ENCODE measurements at places on chromosomes 16 and 17. TPM values are rescaled to one million over a fixed set of nuclear protein-coding genes. Genes with fewer than 3 reads are reported as not detected.

DNA sequence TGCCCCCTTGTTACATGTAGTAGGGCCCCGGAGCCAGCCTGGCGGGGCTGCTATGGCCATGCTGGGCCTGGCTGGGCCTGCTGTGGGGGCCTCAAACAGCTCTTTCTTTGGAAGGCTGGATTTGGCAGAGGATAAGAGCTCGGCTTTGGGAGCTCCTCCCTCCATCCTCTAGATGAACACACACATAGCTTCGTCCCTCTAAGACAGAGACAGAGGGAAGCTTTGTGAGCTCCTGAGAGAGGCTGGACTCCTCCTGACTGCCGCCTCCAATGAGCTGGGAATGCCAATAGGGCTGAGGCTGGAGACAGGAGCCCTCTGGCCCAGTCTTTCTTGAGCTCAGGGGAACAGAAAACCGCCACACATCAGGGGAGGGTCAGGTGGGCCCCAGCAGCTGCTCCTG, 37.3 kb upstream of the CDC42EP4 start:
- no peak for DNase-seq

DNA sequence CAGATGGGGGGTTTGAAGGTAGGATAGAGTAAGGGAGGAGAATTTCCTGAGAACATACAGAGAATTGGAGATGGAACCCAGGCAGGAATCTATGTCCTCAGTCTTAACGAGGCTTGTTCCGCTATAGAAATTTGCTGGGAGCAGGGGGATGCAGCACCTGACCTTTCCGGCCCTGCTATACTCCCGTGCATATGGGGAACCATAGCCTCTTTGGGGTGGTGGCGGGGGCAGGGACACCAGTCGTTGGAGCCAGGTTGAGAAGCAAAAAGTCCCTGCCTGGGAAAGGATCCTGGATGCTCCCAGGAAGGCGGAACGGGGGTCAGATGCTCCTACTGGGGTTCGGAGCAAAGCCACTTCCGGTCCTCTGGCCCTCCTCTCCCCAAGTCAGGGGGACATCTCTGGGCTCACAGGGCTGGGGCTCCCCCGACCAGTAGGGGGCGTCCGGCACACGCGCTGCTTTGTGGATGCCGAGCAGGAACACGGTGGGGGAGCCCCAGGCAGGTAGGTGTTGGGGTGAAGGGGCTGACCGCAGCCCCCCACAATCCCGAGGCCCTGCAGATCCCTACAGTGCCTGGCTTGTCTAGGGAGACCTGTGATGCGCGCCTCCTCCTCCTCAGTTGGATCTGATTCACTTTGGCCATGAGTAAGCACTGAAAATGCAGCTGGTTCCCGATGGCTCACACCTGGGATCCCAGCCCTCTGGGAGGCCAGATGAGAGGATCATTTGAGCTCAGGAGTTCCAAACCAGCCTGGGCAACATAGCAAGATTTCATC, 15.5 kb upstream of the TFAP4 start:
- DNase-seq = peak; percentile 44

GRCh38 chr17:9818760-9819159, 3.1 kb downstream of the GSG1L2 start:
- no peak for DNase-seq

- DNase-seq = no peak
Measured at GRCh38 chr17:80270104-80270503, 9.5 kb downstream of the RNF213 start.

- DNase-seq = no peak
Measured at GRCh38 chr16:25064937-25065336, 46.6 kb upstream of the LCMT1 start.

DNA sequence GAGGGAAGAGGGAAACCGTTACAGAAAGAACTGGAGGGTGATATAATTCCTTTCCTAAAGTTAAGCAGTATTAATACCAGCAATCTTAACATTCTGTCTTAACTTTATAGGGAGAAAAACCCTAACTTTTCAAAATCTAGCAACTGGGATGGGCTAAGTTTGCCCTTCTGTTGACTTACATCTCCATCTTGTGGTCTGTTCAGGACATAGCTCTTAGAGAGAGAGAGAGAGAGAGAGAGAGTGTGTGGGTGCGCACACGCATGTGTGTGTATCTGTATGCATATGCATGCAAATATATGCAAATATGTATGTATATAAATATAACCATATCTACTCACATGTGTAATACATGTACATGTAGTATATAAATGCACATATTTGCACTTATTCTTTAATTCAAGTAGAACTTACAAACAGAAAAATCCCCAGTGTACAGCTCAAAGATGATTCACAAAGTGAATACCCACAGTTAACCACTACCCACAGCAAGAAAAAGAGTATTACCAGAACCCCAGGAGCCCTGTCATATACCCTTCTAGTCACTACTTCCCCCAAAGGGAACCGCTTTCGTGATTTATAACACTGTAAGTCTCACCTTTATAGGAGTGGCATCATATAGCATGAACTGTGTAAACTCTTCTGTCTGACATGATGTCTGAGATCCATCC, 46.5 kb downstream of the STX8 start:
- DNase-seq = peak; percentile 12

DNA sequence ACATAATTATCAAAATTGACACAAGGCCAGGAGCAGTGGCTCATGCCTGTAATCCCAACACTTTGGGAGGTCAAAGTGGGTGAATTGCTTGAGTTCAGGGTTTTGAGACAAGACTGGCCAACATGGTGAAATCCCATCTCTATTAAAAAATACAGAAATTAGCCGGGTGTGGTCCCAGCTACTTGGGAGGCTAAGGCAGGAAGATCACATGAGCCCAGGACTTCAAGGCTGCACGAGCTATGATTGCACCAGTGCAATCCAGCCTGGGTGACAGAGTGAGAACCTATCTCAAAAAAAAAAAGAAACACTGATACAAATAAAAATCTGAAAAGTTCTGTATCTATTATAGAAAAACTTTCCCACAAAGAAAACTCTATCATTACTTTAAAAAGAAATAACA, 15.5 kb downstream of the MYH10 start:
- DNase-seq = no peak

- DNase-seq = no peak
Measured at GRCh38 chr16:14398014-14398717, 231.9 kb downstream of the PARN start.

DNA sequence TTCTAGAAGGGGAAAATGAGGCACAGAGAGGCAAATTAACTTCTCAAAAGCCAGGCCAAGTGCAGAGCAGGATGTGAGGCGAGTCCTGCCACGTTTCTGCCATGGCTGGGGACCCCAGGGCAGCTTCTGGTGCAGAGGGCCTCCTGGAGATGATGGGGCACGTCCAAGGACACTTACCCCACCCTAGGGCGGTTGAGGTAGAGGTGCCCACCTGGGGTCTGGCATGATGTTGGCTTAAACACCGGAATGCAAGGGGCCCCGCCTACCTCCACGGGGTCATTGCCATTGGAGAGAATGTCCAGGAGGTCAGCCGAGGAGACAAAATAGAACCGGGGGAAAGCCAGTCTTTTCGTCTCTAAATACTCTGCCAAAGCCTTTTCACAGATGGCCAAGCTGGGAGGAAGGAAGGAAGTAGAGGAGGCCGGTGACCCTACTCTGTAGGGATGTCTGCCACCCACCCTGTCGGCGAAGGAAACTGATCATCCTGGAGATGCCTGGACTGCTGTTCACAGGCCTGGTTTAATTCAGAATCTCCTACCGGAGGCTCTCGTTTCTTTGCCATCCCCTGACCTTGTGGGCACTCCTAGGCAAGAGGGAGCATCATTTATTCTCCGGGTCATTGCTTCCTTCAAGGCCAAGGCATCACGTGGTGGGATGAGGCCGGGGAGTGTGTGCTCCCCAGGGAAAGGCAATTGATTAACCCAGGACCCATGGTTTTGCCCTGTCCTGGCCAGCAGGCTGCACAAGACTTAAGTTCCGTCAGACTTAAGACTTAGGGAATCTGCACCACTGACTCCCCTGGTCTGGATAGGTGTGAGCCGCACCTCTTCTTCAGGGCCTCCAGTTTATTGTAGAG, 70.5 kb downstream of the DNAH17 start:
- DNase-seq = no peak

GRCh38 chr16:67001726-67002125, 13.3 kb downstream of the CES4A start:
- no peak for DNase-seq

- no peak for DNase-seq
Measured at GRCh38 chr17:19986941-19987861, 9.6 kb upstream of the AKAP10 start.

GRCh38 chr17:21272881-21273792, 11.4 kb upstream of the MAP2K3 start:
- DNase-seq = no peak

DNA sequence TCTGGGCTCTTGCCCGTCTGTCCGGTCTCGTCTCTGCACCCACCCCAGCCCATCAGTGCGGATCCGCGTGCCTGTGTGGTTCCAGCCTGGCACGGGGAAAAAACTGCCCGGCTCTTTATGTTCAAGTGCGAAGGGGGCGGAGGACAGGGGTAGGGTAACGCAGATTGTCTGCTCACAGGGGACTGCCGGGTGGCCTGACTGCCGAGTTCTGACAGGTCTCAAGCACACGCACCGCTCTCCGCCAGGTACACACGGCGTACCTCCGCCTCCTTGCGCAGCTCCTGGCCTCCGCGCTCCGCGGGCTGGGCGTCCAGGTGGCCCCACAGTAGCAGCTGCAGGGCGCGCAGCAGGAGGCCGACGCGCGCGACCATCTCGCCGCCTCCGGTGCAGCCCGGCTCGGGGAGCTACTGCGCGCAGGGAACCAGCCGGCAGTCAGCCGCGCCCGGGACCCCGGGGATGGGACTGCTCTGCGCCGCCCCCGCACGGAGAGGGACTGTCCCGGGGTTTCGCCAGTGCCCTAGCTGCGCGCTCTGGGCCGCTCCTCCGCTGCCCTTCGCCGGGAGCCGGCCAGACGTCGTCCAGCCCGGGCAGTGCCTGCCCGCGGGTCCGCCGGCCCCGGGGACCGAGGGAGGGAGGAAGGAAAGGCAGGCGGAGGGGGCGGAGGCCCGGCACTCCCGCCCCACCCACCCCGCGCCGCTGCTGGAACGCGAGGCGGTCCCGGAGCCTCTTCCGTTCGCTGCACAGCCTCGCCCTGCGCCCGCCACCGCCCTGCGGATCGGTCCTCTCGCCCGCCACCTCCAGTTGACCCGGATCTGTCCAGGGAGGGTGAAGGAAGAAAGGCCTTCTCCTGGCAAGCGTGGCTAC, at the start of gene MMP28:
TSS of gene MMP28 (minus strand) at position 635 of the 864 bp plus-strand sequence. CDS start at position 371, 264 bp downstream.
- DNase-seq = no peak

GRCh38 chr16:86471896-86472295, 38.4 kb upstream of the FOXF1 start:
- DNase-seq = no peak

DNA sequence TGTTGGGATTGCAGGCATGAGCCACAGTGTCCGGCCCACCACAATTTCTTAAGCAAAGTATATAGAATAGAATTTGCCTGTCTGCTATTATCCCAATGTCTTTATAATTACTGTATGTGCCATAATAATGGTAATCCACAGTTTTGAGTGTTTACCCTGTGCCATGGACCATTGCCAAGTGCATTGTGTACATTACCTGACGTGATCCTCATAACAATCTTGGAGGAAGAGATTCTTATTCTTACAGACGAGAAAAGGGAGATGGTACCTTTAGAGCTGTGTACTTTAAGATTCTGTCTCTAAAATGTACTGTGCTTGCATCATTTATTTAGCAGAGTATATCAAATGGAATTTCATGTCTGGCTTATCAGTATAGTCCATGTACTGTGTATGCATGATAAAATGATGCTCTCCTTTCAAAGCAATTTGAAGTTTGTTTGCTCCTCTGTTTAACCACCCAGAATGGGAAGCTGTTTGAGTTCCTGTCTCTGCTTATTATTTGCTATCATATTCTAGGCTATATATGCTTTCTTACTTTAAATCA, 13.8 kb upstream of the CDR2 start:
- no peak for DNase-seq

- DNase-seq = no peak
Measured at GRCh38 chr16:24255456-24256371, at the start of gene CACNG3. Gene CACNG3 (plus strand): TSS chr16:24256335. CDS start chr16:24256755, 420 bp downstream.

- no peak for DNase-seq
Measured at GRCh38 chr16:7550096-7550495, 217.5 kb downstream of the RBFOX1 start.

DNA sequence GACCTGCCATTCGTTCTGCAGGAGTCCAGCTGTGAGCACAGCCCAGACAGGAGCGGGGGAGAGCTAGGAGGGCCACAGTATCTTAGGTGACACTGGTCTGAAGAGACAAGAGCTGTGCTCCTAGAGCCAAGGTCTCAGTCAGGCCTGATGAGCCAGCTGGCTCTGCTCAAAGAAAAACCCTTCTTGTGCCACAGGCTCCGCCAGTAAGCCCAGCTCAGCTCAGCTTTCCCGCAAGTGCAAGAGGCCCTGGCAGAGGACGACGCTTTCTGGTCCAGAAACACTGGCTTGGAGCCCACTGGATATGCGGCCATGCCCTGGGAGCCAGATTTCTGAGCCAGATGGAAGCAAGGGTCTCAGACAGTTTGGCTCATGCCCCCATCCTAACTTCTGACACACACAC, 23.9 kb downstream of the PEMT start:
- DNase-seq = no peak

GRCh38 chr17:37605081-37605480, 4.1 kb downstream of the SYNRG start:
- peak; percentile 65 for DNase-seq

- DNase-seq = no peak
Measured at GRCh38 chr17:4667166-4667565, 25.7 kb upstream of the ALOX15 start.

DNA sequence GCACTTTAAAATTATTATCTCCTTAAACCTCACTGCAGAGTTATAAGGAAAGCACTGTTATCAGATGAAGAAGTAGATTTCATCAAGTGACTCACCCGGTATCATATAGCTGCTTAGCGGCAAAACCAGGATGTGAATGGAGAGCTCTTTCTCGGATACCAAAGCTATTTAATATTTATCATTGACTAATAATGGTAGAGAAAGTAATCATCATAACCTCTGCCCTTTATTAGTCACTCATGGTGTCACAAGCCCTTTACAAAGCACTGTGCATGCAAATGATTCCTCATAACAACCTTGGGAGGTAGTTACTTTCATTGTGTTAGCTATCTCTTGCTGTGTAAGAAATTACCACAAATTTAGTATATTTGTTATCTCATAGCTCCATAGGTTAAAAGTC, 592.9 kb downstream of the MAF start:
- no peak for DNase-seq

- no peak for DNase-seq
Measured at GRCh38 chr17:48053758-48054237, 5.6 kb downstream of the NFE2L1 start.

GRCh38 chr17:67779098-67779672, 46.1 kb upstream of the BPTF start:
- DNase-seq = no peak

GRCh38 chr17:6930749-6931148, 65.1 kb upstream of the ALOX12 start:
- DNase-seq = no peak

- no peak for DNase-seq
Measured at GRCh38 chr16:5001571-5001970, 32.2 kb downstream of the NAGPA start.

- no peak for DNase-seq
Measured at GRCh38 chr17:29565643-29566472, 979 bp downstream of the ABHD15 start.

Gene GCGR
- total RNA-seq = not detected

Gene PPP1R27
- not detected for total RNA-seq

Gene PLK1
- total RNA-seq = 84.1 TPM

Gene TBC1D3H
- not detected for total RNA-seq

Gene PPP1R1B
- total RNA-seq = not detected

Gene PLEKHM1
- 38.8 TPM for total RNA-seq

Gene SLC13A5
- total RNA-seq = not detected

Gene KRT12
- not detected for total RNA-seq

Gene DCAKD
- total RNA-seq = 38.2 TPM

Gene RFNG
- 39.7 TPM for total RNA-seq
